CD4-positive, alpha-beta T cell treated with Interleukin-1 beta for 1 hour (primary cell): ENCODE measurements at places on chromosomes 12 and 14.

DNA sequence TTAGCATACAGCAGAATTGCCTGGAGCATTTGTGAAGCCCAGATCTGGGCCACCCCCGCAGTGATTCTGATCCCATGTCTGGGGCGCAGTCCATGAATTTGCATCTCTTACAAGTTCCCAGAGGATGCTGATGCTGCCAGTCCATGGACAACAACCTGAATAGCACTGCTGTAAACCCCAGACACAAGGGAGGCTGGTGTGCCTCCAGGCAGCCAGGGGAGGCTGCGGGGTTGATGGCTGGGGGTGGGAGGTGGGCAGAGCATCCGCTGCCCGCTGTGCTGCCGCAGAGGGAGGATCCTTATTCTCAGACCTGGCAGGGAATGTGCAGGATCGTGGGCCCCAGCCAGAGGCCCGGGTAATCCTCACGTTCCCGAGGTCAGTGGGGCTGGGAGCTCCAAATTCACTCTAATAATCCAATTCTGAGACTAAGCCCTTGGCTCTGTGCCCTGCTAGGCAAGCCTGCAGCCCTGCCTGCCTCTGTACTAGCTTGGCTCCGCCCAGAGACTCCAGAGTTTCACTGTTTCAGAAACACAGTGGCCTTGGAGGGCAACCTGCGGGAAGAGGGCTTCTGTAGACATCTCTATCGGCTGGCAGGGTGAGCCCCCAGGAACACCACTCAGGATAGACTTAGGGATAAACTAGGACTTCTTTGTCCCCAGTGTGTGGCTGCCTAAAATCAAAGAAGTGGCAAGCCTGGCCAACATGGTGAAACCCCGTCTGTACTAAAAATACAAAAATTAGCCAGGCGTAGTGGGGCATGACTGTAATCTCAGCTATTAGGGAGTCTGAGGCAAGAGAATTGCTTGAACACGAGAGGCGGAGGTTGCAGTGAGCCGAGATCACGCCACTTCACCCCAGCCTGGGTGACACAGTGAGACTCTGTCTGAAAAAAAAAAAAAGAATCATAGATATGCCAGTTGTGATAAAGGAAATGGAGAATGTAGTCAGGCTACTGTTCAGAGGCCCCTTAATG is 17.8 kb upstream of the MLEC start:
- DNase-seq, result no peak

GRCh38 chr12:132407451-132407961 is 78.1 kb upstream of the GALNT9 start:
- no peak for DNase-seq

DNA sequence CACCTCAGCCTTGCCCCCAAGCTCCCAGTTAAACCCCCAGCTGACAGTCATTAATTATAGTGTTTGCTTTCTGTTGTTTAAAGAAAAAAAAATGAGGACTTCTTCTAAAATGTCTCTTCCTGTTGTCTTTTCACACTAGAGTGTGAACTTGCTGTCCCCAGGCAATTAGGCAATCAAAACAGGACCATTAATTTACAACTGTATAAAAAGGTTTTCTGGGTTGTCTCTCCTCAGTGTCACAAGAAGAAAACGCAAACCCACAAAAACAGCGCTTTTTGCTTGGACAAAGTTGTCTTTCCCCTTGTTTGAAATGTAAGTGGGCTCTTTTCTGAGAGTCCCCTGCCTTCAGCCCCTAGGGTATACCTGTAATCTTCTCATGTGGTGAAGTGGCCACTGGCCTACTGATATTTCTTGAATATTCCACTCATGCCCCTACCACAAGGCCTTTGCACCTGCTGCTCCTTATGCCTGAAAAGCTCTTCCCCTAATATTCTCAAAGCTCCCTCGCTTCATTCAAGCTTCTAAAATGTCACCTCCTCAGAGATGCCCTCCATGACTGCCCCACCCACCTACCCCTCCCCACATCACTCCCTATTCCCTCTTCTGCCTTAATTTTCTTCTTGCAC is 158.9 kb upstream of the PWP1 start:
- no peak for DNase-seq

- no peak for DNase-seq
Observed at GRCh38 chr14:50501642-50502041, 30.7 kb downstream of the MAP4K5 start.

- no peak for DNase-seq
Observed at GRCh38 chr12:113478351-113479011, 6.8 kb upstream of the LHX5 start.

- no peak for DNase-seq
Observed at GRCh38 chr12:94801745-94802144, 151.4 kb upstream of the TMCC3 start.

DNA sequence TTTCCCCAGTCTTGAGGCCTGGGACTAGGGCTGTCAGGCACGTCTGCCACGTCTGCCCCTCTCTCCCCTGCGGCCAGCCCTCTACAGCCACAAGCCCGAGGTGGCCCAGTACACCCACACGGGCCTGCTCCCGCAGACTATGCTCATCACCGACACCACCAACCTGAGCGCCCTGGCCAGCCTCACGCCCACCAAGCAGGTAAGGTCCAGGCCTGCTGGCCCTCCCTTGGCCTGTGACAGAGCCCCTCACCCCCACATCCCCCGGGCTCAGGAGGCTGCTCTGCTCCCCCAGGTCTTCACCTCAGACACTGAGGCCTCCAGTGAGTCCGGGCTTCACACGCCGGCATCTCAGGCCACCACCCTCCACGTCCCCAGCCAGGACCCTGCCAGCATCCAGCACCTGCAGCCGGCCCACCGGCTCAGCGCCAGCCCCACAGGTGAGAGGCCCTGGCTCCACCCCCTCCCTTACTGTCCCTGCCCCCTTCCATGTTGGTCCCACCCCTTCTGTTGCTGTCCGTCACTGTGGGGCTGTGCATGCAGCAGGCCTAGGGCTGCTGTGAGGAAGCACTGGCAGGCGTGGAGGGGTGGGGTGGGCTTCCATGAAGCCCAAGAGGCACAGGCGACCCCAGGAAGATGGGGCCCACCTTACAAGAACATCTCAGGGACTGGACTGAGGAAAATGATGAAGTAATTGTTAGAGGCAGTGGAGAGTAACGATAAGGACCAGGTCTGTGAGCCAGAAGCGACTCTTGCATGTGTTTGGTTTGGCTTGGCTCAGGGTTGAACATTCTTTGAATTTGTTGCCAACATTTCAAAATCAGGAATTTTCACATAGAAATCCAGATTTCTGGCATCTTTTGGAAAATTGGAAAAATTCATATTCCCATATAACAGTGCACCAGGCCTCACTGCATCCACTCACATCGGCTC is 16.8 kb downstream of the C12orf43 start:
- no peak for DNase-seq

- DNase-seq, result no peak
Observed at GRCh38 chr12:113119980-113120669, 15.4 kb downstream of the RASAL1 start.
